ENCODE measurements at places on chromosomes 4 and X.

- no peak for DNase-seq
These were observed 242.0 kb downstream of the PTTG2 start for GRCh38 chr4:38202242-38202641.

DNA sequence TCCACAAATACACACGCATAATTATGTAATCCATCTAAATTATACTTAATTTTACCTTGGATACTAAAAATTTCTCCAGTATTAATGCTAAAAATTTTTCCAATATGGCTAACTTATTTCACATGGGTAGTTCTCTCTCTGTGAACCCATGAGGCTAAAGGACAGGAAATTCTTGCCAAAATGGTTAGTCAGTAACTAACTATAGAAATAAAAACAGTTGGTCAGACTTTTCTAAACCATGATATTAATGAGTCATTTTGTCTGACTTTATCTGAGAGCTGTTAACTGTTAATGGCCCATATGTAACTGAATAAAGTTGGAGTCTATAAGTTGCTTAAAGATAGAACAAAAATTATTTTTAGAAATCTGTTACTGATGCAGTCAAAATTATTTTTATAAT, 549.4 kb downstream of the TLL1 start:
- no peak for DNase-seq

DNA sequence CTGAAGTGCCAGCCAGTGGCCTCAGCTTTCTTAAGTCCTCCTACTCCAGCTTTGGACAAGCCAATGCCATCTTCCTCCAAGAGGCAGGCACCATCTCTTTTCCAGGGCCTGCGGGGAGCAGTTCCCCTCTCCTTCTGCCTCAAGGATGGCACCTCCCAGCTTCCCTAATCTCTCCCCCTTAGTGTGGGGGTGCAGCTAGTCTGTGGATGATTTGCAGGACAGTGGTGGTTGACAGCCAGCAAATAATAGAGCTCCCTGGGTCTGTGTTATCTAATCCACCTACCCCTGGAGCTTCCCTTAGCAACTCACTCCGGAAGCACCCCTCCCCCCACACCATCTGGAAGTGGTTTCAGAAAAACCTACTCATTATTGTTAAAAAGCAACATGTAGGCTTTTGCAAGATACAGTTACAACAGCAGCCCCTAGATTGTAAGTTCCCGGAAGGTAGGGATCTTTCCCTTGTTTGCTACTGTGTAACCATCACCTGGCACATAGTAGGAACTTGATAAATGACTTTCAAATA, 247.1 kb downstream of the BCOR start:
- no peak for DNase-seq

- no peak for DNase-seq
These were observed 35.1 kb downstream of the PCGF3 start for GRCh38 chr4:740656-741282.

- no peak for DNase-seq
These were observed 19.9 kb upstream of the TXK start for GRCh38 chr4:48153791-48154550.

DNA sequence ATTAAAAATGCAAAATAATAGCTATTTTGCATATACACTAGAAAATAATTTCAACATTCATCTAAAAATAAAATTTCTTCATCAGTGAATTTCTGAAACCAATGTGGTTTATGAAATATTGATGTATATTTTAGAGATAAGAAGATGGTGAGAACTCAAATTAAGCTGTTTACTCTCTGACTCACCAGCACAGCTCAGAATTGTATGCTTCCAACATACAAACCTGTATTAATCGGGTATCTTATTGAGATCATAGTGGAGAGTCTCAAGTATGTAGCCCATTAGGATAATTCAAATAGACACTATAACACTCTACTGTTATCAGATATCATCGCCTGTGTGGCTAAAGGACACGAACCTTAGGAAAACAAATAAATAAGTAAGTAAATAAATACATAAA, 899.5 kb upstream of the INTU start:
- no peak for DNase-seq

GRCh38 chr4:17497890-17498523, 13.9 kb downstream of the QDPR start:
- DNase-seq: no peak

DNA sequence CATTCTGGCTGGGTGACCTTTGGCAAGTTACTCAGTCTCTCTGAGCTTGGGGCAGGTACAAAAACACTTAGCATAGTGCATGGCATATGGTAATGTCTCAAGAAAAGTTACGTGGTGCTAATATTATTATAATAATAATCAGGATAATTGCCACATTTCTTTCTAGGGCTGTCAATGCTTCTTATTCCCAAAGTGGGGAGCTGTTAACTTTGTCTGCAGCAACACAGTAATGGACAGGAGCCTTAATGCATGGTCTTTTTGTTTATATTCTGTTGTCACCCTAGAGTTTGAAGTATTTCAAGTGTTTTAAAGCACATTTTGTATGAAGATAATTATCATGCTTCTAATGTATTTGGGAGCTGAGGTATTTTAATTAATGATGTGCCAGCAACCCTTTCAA, 121.8 kb downstream of the FHIP1A start:
- DNase-seq: no peak

GRCh38 chr4:61200916-61201526, 895 bp downstream of the ADGRL3 start:
- DNase-seq: no peak

- DNase-seq: no peak
These were observed 49.3 kb upstream of the PHF8 start for GRCh38 chrX:54093571-54093970.

GRCh38 chr4:188127214-188127874, 11.9 kb upstream of the TRIML1 start:
- no peak for DNase-seq

- DNase-seq: no peak
These were observed 670.5 kb downstream of the GABRG1 start for GRCh38 chr4:45453258-45453853.

DNA sequence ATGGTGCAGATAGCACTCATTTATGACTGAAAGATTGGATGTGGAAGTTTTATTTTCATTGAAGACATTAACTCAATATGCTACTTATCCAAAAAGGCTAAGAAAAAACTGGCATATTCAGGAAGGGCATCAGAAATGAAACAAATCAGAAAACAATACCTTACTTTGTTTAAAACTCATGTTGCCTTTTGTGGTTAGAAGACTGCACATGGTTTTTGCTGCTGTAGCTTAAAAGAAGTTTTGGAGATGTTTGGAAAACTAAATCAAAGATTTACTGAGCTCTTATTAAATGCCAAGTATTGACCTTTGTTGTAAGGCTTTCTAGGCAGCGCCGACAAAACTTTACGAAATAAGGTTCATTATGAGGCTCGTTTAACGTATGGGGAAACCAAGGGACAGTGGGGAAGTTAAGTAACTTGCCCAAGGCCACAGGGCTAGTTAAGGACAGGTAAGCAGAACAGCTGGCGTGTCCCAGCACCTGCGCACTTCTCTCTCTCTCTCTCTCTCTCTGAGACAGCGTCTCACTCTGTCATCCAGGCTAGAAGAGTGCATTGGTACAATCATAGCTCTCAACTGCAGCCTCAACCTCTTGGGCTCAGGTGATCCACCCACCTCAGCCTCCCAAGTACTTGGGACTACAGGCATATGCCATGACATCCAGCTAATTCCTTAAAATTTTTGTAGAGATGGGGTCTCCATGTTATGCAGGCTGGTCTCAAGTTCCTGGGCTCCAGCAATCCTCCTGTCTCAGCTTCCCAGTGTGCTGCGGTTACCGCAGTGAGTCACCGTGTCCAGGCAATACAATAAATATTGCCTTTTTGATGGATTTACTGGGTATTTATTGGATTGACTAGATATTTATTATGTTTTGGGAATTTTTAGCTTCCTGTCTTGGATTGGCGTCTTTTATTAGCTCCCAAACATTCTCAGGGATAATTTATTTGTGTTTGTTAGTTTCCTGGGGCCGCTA, 16.1 kb downstream of the LRP2BP start:
- DNase-seq: no peak

- DNase-seq: no peak
These were observed 758 bp downstream of the IQSEC2 start for GRCh38 chrX:53280331-53281320.

- DNase-seq: no peak
These were observed 411.2 kb downstream of the DTHD1 start for GRCh38 chr4:36692586-36692985.
